ENCODE measurements at places on chromosomes 3 and 15.
A peak's percentile ranks its signal among the peaks of the same experiment; 100 is the strongest.

DNA sequence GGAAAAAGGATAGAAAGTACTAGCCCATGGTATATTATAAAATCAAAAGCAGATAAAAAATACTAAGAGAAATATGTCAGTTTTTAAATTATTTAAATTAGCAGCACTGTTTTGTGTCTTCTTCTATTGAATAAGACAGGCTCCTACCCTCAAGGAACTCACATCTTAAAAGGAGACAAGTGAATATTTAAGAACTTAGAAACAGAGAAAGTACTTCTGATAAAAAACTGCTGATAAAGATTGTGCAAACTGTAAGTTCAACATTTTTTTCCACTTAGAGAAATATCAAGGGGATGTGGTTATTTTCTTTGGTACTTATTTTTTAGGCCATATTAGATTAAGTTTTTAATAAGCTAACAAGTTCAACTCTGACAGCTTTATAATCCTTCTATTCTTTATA, 3.0 kb upstream of the ANKRD28 start:
- no peak for DNase-seq

GRCh38 chr3:146187334-146187950, 26.5 kb upstream of the PLOD2 start:
- peak; percentile 40 for DNase-seq

DNA sequence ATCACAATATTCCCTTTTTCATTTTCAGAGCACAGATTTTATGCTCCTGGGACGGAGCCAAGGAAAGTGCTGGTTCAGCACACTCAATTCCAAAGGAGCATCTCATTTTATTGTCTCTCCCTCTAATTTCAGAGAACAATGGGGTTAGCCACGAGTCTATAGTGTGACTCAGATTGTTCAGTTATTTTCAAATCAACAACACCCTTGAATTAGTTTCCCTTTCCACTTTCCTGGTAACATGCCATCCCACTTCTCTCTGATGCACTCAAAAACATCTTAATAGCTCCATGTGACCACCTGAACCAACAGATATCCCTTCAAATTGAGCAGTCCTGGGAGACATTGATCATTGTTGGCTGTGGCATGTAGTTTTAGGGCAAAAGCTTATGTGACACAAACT, 389.7 kb upstream of the MDFIC2 start:
- DNase-seq, result no peak

- no peak for DNase-seq
Observed at GRCh38 chr3:180275176-180275575, 238.4 kb upstream of the PEX5L start.

DNA sequence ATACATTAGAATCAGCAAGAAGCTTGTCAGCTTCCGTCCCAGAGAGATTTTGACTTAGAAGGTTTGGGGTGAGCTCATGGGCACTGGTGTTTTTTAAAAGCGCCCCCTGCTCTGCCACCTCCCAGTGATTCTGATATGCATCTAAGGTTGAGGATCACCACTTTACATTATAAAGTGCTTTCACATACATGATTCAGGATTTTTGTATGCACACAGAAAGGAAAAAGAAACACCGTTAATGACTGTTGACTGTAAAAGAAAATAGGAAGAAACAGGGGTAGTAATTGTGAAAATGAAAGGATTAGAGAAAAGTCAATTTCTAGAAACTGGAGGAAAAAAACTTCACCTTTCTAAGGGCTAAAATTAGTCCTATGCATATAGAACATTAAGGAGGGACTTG, 104.9 kb upstream of the ZBED2 start:
- no peak for DNase-seq

DNA sequence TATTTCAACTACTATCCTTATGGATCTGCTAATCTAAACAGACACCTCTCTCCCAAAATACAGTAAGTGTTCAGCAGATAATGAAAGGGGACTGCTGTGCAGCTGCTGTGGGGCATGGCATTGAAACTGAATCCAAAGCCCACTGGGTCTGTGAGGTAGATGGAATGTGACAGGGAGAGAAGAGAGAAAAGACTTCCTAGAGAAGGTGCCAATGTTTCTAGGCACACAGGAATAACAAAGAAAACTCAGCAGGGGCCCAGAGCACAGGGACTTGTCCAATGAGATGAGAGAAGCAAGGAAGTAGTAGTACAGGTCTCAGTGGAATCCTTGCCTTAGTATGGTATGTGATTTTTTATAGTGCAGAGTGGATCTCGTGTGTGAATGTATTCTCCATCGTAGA, 457.8 kb downstream of the IL5RA start:
- DNase-seq, result no peak

DNA sequence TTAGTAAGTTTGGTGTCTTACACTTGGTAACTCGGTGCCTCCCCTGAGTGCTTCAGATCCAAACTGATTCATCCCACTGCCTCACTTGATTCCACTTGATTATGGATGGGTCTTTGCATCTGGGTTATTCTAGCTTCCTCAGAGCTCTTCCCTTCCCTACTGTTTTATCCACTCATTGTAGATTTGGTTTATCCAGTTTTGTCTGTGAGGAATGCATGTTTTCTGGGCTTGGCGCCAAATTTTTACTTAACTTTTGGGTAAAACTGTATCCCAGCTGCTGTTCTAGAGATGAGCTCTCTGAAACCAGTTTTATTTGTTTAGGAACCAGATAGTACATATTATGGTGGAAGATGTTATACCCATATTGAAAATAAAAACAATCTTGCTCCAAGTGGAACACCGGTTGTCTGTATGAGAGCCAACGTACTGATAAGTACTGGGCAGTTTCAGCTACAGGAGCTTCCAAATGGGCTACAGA, 20.9 kb downstream of the RAD54L2 start:
- DNase-seq, result peak; percentile 60

GRCh38 chr3:118531816-118532215, 502.8 kb downstream of the IGSF11 start:
- DNase-seq, result no peak

- DNase-seq, result no peak
Observed at GRCh38 chr3:76965122-76965725, 74.7 kb upstream of the ROBO2 start.

- no peak for DNase-seq
Observed at GRCh38 chr3:183816681-183817510, 8.5 kb downstream of the MAP6D1 start.

GRCh38 chr3:71722693-71723092, 2.5 kb downstream of the EIF4E3 start:
- no peak for DNase-seq

DNA sequence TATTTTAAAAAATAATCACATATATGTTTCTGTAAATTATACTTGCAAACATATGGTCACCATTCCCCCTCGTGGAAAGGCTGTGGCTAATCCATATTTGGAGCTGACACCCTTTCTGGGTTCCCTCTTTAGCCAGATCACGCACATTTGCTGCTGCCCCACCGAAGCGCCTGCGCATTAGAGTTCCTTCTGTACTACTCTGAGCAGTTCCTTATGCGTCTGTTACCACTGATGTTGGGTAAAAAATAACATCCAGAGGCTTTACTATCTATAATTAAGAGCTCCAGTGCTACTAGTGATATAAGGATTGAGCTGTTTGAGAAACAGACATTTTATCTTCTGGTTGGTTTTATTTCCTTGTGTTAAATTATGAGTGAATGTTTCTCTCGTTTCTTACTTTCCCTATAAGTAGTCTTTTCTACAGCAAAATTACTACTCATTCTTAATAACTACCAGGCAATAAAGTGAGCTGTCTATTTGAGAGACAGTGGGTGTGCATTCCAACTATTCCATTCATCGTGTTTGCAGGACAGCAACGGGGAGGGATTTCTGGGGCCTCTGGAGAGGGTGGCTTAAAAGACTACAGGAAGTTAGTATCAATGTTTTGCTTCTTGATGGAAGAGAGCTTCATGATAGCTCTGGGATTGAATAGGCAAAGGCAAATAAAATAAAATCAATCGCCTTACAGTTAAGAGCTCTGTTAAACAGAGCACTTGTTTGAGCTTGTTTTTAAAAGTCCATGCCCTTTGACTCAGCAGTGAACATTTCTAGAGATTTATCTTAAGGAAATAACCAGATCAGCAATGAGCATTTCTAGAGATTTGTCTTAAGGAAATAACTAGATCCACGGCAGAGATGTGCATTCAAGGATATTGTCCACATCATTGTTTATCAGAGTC, 245.2 kb downstream of the CD47 start:
- peak; percentile 32 for DNase-seq

DNA sequence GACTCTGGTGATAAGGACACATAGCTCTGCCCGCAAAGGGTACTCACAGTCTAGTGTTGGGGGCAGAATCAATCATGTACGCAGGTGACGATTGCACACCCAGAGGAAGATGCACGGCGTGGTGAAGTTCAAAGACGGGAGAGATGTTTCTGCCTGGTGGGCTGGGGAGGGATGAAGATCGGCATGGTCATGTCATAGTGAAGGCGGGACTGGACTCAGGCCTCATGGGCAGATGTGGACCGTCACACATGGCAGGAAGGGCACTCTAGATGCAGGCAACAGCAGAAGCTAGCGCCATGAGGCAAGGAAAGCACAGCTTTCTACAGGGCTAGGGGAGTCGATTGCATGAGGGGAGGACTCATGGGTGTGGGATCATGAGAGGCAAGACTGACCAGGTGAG, 240.6 kb downstream of the OPA1 start:
- DNase-seq, result no peak

- DNase-seq, result no peak
Observed at GRCh38 chr15:58355382-58355971, 76.3 kb upstream of the LIPC start.

GRCh38 chr15:61410662-61411061, 181.6 kb upstream of the RORA start:
- no peak for DNase-seq

DNA sequence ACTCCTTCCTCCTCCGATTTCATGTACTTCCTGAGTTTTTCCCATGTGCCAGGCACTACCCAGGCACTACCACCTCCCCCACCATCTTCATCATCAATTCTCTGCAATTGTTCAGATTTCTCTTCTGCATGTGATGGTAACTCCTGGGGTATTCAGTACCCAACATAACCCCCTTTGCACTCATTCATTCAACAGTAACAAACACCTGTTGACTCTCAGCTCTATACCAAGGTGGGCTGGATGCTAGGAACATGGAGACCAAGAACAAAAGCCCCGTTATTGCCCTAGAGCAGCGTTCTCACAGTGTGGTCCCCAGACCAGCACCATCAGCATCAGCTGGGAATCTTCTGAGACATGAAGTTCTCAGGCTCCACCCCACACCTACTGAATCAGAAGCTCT, 113.0 kb upstream of the CHD2 start:
- no peak for DNase-seq

DNA sequence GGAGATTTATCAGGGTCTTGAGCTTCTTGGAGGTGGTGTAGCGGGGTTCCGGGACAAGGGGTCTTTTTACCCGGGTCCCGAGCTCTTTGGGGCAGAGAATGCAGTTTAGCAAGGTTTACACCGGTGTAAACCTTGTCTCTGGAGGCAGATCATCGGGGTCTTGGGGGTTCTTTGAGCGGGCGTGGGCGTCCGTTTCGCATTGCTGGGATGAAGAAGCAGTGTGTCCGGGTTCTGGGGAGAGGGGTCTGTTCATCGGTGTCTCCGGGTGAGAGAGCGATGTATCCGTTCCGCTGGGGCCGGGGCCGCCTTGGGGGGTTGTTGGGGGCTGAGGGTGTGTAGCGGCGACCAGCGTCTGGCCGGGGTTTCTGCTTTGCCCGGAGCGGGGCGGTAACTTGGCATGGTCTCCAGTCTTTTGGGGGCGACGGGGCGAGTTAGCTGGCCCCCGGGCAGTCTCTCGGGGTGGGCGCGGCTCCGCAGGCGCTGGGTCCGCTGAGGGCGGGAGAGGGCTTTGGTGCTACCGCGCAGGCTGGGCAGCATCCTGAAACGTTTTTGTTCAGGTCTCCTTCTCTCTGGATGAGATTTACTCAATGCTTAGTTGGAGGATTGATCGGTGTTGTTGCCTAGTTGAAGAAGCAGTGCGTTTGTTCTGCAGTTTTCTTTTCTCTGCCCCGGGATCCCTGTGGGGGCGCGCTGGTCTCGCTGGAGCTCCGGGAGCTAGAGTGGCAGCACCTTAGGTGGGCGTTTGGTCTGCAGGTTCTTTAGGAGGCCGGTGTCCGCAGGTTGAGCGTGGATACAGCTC, 843 bp downstream of the GLCE start:
- DNase-seq, result no peak

DNA sequence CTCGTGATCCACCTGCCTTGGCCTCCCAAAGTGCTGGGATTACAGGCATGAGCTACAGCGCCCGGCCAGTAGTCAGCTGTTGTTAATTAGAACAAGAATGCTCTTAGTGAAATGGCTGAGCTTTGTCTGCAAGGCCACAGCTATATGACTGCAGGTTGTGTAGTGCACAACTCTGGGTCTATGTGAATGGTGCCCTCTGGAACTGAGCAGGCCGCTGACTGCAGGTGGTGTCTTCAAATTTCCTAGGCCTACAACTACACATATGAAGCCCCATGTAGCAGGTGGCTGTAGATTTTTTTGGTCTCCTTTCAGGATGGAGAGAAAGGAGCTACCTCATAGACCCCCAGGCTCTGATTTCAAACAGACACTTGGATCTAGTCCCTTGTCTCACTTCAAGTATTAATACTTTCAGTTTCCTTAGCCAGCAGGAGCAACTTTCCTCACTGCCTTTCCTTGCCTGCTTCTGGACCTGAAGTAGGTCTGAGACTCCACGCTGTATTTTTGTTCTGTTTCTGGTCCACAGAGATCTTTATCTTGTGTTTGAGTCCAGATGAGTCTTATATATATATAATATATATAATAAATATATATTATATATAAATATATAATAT, 86.9 kb downstream of the C3orf80 start:
- no peak for DNase-seq

GRCh38 chr3:111956449-111956848, 22.4 kb upstream of the ABHD10 start:
- no peak for DNase-seq

DNA sequence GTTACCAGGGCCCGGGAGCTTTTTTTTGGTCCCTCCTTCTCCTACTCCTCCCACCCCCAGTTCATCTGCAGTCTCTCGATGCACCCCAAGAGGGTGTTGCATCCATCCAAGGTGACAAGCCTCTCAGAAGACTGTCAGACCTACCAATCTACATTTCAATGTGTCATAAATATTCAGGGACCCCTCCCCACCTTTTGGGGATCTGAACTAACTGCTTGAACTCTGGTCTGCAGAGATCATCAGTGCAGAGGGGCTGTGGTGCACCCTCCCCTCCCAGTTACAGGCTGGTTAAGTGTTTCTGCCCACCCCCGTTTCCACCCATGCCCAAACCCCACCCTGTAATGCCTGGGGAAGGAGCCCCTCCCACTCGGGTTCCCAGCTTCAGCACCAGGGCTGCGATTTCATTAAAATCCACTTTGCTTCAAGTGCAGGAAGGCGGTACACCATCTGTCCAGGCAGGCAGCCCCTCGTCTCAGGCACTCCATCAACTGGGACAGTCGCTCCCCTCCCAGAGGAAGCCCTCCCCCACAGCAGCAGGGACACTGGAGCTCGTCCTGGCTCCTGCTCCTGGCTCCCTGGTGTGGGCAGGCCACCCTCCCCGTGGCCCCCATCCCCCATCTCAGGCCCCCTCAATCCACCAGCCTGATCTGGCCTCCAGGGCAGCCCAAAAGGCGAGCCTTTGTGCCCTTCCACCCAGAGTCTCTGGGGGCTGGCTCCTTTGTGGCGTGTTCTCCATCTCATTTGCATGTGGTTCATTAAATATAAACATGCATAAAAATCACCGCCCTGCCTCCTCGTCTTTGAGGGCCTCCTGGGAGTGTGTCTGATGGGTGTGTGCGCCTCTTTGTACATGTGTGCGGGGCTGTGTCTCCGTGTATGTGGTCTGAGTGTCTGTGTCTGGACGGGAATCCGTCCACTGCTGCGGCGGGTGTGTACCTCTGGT, 32.3 kb downstream of the RNU5B-1 start:
- DNase-seq, result no peak

- DNase-seq, result no peak
Observed at GRCh38 chr15:88191812-88192165, 64.8 kb downstream of the NTRK3 start.

- DNase-seq, result peak; percentile 7
Observed at GRCh38 chr3:18238746-18239331, 186.3 kb downstream of the SATB1 start.
